ENCODE measurements at places on chromosomes 16 and 17.
A peak's percentile ranks its signal among the peaks of the same experiment; 100 is the strongest.

DNA sequence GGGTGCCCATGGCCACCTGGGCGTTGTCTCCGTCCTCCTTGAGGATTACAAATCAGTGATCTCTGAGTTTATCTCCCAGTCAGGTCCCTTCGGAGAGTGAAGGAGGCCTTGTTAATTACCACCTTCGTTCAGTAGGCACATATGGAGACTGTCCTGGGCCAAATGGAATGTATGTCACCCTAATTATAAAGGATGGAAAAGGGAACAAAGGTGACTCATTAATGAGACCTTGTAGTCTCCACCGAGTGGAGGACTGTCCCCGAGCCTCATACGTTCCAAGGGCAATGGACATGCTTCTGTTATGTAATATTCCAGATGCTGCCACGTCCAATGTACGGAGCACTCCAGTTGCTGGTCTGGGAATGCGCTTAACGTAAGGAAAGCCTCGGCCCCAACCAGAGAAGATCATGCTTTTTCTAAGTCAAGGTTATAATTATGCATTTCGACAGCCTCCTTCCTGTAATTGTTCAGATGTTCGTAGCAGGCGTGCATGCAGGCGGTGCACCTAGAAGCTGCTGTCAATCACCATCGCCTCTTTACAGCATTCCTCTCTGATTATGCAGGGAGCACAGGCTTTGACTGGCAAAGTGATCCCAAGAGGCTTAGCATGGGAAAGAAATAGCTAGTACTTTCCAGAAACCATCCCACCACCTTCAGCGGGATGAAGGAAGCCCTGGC lies 22.4 kb upstream of the SEC14L1 start:
- no peak for DNase-seq

- no peak for DNase-seq
These were observed 47.1 kb upstream of the PIK3R6 start for GRCh38 chr17:8914554-8914953.

GRCh38 chr17:18992454-18993130 lies 12.0 kb downstream of the FAM83G start:
- DNase-seq = no peak

DNA sequence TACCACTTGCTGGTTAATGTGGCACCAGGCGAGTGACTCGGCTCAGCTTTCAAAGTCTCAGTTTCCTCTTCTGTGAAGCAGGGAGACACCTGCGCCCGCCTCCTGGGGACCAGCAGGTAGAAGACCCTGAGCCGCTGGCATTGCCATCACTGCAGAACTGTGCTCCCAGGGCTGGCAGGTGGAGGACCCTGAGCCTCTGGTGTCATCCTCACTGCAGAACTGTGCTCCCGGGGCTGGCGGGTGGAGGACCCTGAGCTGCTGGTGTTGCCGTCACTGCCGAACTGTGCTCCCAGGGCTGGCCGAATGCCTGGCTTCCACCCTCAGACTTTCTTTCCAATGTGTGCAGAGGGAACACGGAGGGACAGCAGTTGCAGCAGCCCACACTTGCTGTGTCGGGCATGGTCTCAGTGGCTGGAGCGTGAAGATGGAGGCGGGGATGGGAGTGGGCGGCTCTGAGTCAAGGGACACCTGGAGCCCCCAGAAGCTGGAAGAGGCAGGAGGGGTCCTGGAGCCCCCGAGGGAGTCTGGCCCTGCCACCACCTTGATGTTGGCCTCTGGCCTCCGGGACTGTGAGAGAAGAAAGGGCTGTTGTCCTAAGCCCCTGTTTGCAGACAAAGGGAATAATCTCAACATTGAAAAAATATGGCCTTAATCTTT lies 75.8 kb upstream of the METTL9 start:
- no peak for DNase-seq

- DNase-seq = no peak
These were observed 77.6 kb downstream of the MMD start for GRCh38 chr17:55343900-55344513.

- no peak for DNase-seq
These were observed 106.7 kb downstream of the CMIP start for GRCh38 chr16:81551151-81551808.

DNA sequence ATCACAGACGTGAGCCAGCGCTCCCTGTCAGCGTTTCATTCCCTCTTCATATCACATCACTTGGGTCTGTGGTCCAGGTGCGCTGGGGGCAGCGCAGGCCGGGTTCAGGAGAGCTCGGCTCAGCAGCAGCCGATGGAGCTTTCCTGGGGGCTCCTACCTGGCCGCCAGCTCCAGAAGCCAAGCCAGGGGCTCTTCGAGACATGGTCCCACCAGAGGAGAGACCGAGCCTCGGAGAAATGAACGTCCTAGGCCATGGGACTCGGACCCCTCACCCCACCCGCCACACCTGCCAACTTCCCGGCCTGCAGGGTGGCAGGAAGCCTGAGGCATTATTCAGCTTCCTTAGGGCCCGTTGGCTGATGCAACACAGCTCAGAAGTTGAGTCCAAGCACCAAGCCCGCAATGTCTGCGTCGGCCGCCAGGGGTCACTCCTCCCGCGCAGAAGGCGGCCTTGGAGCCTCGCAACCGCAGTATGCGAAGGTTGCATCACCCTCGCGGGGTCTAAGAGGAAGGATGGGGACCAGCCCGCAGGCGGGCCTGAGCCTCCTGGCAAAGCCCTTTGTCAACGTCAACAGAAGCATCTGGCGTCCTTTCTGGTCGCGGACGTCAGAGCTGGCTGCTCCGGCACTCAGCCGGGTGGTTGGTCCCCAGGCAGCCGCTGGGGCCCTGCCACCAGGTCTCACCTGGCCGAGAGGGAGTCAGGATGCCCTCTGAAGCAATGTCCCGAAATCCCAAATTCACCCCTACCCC lies 13.2 kb upstream of the KLHDC4 start:
- DNase-seq = peak; percentile 91

DNA sequence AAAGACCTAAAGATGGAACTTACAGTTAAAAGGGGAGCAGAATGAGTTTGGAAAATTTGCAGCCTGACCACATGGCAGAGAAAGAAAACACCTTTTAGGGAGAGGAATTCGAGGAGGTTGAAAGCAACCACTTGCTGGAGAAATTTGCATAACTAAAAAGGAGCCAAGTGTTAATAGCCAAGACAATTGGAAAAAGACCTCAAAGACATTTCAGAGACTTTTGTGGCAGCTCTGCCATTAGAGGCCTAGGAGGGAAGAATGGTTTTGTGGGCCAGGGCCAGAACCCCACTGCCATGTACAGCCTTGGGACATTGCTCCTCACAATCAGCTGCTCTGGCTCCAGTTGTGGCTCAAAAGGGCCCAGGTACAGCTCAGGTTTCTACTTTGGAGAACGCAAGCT lies 338.5 kb downstream of the UTP18 start:
- no peak for DNase-seq

- DNase-seq = no peak
These were observed 5.5 kb upstream of the SMG1 start for GRCh38 chr16:18931756-18932155.
